Stimulated activated CD8-positive, alpha-beta memory T cell treated with anti-CD3 and anti-CD28 coated beads, Interleukin-12 subunit alpha, Interleukin-12 subunit beta, amount 100 ng/mL, for 1 hour (primary cell): ENCODE measurements at places on chromosomes 2 and 18.
A peak's percentile ranks its signal among the peaks of the same experiment; 100 is the strongest.

GRCh38 chr2:127520424-127520823, 5.9 kb downstream of the IWS1 start:
- DNase-seq: no peak

- peak; percentile 1 for DNase-seq
Measured at GRCh38 chr18:12774982-12775381, 72.1 kb downstream of the PSMG2 start.

GRCh38 chr2:36163520-36164254, 191.9 kb upstream of the CRIM1 start:
- no peak for DNase-seq

GRCh38 chr2:18151237-18151636, 272.8 kb downstream of the KCNS3 start:
- no peak for DNase-seq

- DNase-seq: peak; percentile 33
Measured at GRCh38 chr2:21042958-21043743, 722 bp downstream of the APOB start.

DNA sequence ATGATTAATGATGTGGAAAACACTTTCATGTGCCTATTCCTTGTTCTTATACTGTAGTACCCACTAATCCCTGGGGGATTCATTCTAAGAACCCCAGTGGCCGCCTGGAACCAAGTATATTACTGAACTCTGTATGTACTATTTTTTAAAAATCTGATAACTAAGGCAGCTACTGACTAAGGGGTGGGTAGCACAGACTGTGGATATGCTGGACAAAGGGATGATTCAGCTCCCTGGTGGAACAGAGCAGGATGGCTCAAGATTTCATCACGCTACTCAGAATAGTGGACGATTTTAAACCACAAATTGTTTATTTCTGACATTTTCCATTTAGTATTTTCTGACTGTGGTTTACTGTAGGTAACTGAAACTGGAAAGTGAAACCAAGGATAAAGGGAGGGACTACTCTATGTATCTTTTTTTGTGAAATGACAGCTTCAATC, 41.8 kb upstream of the CDC42EP3 start:
- no peak for DNase-seq

- no peak for DNase-seq
Measured at GRCh38 chr2:5343785-5344335, 348.3 kb upstream of the SOX11 start.

DNA sequence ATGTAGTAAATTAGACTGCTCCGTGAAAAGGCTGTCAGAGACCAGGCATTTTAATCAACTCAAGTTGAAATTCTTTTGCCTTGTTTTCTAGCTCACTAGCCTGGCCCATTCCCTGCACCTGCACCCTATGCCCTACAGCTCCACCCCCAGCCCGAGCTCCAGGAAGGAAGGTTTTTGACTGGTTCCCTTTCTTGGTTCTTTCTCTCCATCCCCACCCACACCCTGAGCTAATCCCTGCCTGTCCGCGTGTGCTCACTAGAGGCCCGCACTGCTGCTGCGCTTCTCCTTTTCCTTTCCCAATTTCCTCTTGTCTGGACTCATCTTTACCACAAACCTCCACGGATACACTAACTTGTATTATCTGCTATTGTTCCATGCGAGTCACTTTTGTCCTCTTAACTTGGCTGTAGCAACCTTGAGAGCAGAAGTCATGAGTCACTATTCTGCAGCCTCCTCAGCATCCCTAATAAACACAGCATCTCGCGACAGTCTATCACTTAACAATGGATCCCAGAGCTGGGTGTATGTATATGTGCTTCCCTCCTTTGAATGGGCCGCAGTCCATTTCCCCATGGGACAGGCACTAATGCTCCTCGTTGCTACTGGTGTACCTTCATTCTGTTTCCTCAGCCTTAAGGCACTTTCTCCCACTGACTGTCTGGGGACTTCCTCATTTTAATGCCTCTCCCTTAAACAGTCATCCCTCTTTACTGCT, 36.5 kb downstream of the COLEC12 start:
- DNase-seq: no peak

DNA sequence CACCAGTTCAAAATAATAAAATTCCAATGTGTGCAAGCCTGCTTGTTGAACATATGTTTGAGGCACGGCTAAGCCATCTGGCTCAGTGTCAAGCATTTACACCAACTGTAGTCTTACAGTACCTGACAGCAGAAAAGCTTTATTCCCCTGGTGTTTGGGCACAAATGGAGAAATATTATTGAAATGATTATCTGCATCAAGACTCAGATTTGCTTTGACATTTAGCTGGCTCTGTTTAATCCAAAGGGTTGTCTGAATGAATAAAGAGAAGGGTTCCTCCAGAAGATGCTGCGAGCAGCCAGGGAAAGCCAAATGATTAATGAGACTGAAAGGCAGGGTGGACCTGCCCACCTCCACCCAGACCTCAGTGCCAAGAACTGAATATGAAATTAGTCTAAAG, 393.2 kb upstream of the GALNT5 start:
- no peak for DNase-seq

GRCh38 chr2:84458551-84459017, 496 bp downstream of the SUCLG1 start:
- no peak for DNase-seq

DNA sequence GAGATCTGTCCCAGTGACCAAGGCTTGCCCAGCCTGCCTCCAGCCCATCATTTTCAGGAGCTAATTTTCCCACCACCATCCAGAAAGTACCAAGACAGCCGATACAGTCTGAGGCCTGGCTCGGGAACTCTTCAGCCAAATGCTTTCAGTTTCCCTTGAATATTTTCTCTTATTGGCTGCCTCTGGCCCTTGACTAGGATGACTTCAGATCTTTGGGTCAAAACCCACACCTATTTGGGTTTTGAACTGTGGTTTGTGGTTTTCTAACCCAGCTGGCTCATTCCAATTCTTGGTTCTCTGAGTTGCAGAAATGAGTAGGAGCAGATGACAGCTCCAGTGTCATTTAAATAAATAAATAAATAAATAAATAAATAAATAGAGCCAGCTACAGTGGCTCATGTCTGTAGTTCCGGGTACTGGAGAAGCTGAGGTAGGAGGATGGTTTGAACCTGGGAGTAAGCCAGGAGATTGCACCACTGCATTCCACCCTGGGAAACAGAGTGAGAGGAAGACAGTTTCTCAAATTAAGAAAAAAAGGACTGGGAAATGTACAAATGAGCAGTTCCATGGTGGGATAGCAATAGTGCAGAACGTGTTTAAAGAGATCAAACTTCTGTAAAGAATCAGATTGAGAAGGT, 465.0 kb upstream of the SOX11 start:
- no peak for DNase-seq

DNA sequence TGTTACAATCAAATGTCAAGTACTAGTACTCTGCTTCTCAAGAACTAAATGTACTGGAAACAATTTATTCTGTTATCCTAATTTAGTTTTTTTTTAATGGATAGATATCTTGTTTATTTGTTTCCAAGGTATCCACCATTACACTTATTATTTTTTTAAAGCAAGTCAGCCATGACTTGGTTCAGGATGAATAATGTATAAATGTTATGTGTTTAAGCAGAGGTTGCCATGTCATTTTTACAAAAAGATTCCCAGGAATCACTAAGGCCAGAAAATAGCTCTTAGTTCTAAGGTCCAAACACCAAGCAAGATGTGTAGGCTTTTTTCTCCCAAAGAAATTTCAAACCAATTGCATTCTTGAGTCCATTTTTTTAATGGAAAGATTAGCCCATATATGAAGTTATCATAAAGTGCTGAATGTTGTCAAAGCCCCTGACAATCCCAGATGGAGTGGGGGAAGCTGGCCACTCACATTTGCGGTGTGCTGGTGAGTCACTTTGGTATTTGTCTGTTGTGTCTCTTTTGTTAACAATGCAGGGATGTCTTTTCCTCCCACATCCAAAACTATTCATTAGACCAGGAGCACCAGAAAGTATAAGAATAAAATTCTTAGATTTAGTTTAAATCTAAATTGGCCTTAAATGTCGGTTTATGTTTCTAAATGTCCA, 158.9 kb downstream of the COL6A3 start:
- DNase-seq: no peak

- DNase-seq: no peak
Measured at GRCh38 chr2:120685066-120685973, 50.3 kb upstream of the GLI2 start.

DNA sequence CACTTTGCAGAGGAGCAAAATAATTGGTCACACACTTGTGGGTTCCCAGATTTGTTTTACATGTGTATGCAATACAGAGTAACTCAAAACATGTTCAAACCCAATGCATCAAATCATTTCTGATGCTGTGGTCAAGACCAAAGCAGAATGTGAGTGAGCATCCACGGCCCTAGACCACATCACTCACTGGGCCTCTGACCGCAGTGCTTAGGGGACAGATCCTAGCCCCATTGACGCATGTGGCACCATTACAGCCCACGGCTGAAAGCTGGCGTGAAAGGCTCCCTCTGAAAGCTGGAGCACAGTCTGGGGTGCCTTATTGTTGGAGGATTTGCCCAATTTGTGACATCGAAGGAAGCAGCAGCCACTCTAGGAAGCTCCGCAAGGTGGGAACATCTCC, 498.8 kb upstream of the TCF4 start:
- DNase-seq: no peak

GRCh38 chr18:49691177-49691608, 122.1 kb downstream of the ACAA2 start:
- no peak for DNase-seq

- DNase-seq: no peak
Measured at GRCh38 chr18:45439851-45440645, 175.2 kb upstream of the SLC14A2 start.

GRCh38 chr2:181658444-181658843, 1.5 kb upstream of the CERKL start:
- no peak for DNase-seq

DNA sequence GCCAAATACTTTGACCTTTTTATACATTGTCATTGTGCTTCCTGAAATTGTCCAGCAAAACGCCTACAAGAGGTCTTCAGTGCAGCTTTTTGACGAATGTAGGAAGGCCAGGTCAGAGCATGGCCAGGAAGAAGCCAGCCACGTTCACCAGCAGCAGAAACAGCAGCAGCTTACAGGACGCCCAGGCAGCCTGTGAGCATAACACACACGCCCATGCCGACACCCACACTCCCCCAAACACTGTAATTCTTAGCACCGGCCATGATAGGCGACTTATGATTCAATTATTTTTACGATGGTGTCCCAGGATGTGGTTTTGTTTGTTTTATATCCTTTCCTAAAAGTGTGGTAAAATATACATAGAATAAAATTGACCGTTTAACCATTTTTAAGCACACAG, 249.1 kb upstream of the SALL3 start:
- DNase-seq: no peak

DNA sequence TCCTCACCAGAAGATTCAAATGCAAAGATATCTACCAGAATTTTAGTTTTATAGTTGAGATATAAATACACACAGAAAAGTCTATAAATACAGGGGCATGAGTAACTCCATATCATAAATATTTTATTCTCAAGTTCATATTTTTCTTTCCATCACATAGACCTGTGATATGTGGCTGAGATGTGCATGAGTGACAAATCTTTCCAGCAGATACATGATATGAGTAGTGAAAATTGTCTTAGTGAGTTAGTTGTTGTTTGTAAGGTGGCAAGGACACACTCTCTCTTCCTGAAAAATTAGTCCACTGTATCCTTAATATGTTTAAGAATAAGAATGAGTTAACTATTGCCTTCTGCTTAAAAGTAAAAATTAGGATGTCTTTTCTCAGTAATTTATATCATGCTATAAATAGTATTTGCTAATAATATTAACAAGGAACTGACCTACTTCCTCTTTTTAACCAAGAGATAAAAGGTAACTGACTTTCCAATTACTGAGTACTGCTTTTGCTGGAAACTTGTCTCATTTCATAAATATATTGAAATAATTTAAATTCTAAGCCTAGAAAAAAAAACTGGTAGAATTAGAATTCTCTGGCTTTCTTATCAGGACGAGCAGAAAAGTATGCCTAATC, 85.2 kb upstream of the SESTD1 start:
- no peak for DNase-seq
